Hippocampal formation (tissue), 2 donors: ENCODE measurements at places on chromosomes 1 and 21.
A peak's percentile ranks its signal among the peaks of the same experiment; 100 is the strongest.

- DNase-seq, result no peak
Measured at GRCh38 chr1:39187275-39188046, 17.0 kb upstream of the MACF1 start.

DNA sequence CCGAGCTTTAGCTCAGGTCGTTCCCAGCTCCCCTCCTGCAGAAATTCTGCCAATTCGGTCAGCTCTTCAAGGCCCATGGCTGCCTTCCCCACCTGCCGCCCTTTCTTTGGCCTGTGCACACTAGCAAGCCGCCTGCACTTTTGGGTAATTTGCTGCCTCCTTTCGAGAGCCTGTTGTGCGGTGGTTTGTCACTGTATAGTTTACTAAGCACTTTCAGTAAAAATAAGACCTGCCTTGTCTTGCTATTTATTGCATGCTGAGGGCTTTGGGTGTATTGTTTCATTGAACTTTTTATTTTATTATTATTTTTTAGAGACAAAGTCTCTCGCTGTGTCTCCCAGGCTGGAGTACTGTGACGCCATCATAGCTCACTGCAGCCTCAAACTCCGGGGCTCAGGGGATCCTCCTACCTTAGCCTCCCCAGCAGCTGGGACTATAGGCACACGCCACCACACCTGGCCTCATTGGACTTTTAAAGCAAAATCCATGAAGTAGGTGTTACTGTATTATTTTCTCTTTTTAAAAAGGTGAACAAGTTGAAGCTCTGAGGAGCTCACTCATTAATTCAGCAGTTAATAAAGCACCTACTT, 1.1 kb upstream of the FABP3 start:
- DNase-seq, result no peak

GRCh38 chr21:46552274-46552673, 52.6 kb downstream of the S100B start:
- peak; percentile 7 for DNase-seq

DNA sequence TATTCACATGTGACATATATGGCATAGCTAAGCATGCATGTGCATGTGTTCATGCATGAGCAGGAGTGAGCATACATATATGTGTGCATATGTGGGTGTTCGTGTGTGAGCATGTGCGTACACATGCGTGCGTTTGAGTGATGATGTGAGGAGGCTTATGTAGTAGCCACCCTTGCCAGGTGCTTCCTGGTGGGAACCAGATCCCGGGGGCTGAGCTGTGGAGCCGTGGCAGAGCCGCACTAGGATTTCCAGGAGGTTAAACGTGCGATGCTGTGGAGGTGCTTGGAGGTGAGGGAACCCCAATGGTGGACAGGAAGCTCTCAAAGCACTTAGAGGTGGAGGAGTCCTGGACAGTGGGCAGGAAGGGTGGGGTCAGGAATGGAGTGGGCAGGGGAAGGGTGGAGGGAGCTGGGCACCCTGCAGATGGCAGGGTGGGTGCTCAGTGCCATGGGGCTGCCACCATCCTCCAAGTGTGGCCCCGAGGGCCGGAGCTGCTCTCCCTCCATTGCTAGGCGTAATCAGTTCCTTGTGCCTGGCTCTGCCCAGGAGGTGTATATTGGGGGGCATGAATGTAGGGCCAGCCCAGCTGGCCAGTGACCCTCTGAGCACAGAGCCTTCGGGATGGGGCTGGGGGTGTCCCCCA, 48.5 kb downstream of the COL18A1 start:
- no peak for DNase-seq

DNA sequence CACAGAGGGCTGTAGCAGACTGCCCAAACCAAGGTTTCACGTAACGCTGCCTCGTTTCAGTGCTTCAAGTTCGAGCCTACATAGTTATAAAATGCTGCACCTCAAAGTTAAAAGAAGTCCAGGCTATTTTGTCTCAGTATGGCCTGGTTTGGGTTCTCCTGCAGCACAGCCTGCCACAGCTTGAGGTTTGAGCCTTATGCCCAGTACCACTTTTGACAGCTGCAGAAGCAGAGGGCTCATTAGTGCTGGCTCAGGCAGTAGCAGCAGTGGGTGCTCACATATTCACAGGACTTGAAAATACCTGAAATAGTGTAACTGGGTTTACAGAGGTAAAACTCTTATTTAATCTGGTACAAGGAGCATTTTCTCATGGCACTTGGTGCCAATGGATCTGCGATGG, 15.3 kb downstream of the SPATA46 start:
- DNase-seq, result no peak

- DNase-seq, result no peak
Measured at GRCh38 chr1:9281071-9281827, 11.4 kb upstream of the SPSB1 start.
